ENCODE measurements at places on chromosomes 2 and 18.

DNA sequence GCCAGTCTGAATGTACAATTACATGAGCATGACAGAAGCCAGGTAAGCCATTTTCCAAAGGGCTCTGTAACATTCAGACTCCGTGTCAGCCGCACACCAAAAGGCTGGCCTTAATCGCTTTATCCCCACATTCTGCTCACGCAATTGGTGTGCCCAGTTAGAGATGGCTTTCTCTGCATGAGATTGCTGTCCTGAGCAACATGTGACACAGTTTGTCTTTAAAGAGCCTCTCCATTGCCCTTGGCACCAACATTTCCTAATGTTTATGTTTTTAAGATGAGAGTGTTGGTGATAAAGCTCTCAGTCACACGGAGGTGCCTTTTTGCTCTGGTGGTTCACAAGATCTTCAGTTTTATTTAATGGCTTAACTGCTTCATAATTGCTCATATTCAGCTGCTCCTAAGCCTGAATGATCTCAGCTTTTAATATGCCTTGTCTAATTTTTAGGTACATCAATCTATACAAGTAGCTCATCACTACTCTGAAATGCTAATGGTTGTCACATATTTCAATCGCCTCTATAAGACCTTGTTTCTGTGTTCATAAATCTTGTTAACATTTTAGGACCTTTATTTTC lies 164.8 kb upstream of the ACVR2A start:
- no peak for DNase-seq

GRCh38 chr2:185391543-185391942 lies 347.1 kb upstream of the FSIP2 start:
- no peak for DNase-seq

- DNase-seq = no peak
These were observed 268.5 kb upstream of the ZSWIM2 start for GRCh38 chr2:187117483-187117882.

GRCh38 chr18:12943215-12943614 lies 4.6 kb upstream of the SEH1L start:
- DNase-seq = peak; percentile 86

GRCh38 chr2:241254904-241255351 lies 60.5 kb downstream of the HDLBP start:
- DNase-seq = no peak

DNA sequence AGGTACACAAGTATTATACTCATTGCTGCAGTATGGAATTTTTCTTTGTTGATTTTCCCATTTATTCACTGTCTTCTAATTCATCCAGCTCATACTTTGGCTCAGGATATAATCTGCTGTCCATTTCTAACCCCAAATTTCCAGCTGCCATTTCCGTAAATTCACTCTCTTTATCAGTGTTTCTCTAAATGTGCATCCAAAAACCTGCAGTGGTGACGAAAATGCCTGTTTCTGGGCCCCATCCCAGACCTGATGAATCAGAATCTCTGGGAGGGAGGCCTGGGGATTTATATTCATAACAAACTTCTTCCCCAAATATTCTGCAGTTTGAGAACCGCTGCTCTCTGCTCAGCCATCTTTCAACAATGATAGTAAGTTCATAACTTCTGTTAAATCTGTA lies 86.6 kb downstream of the VWC2L start:
- DNase-seq = no peak

DNA sequence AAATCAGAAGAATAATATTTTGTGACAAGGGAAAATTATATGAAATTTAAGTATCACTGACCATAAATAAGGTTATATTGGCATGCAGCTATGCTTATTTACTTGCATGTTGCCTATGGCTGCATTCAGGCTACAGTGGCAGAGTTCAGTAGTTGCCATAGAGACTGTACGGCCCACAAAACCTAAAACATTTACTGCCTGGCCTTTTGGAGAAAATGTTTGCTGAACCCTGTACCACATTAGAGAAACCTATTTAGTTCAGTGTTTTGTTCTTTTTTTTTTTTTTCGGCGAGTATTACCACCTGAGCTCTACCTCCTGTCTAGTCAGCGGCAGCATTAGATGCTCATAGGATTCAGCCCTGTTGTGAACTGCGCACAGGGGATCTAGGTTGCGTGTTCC lies 163.7 kb downstream of the MCFD2 start:
- DNase-seq = no peak

- DNase-seq = no peak
These were observed 32.4 kb downstream of the GTF3C3 start for GRCh38 chr2:196767101-196767500.

GRCh38 chr2:239197146-239197545 lies 203.7 kb downstream of the HDAC4 start:
- DNase-seq = no peak

DNA sequence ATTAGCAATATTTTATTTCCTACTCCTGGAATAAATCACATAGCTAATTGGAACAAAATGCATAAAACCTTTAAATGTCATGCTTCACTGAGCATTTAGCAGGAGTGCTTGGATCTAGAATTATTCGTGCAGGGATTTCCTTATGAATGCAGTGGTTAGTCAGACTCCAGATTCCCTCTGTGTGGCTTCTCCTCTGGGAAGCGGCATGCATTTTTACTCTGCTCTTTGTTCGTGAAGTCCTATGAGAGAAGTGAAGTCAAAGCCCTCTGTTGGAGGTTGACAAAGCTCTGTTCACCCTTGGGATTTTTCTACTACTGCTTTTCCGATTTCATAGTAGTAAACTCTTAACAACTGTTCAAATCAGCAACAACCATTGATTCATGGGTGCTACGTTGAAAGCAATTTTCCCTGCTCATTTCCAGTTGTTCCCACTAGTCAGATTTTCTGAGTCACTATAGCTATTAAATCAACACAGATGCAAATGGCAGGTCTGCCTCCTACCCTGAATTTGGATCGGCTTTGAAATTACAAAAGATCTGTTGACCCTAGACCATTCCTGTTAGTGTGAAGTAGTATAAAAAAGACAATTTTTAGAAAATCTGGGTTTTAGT lies 461.7 kb downstream of the STK39 start:
- peak; percentile 4 for DNase-seq

DNA sequence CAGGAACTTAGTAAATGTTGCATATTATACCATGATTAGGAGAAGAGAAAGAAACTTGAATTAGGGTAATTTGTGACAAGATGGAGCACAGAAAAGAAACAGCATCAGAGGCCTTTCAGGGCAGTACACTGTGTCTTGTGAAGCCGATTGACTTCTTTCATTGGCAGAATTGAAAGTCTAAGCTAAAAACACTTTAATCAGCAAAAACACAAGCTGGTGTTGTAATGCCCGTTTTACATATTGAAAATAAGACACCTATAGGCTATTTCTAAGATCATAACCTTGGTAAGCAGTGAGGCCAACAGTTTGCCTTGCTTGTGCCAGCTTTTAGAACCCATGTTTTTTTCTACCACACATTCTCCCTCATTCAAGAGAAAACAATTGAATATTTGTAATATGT lies 1378.1 kb upstream of the NXPH2 start:
- no peak for DNase-seq

DNA sequence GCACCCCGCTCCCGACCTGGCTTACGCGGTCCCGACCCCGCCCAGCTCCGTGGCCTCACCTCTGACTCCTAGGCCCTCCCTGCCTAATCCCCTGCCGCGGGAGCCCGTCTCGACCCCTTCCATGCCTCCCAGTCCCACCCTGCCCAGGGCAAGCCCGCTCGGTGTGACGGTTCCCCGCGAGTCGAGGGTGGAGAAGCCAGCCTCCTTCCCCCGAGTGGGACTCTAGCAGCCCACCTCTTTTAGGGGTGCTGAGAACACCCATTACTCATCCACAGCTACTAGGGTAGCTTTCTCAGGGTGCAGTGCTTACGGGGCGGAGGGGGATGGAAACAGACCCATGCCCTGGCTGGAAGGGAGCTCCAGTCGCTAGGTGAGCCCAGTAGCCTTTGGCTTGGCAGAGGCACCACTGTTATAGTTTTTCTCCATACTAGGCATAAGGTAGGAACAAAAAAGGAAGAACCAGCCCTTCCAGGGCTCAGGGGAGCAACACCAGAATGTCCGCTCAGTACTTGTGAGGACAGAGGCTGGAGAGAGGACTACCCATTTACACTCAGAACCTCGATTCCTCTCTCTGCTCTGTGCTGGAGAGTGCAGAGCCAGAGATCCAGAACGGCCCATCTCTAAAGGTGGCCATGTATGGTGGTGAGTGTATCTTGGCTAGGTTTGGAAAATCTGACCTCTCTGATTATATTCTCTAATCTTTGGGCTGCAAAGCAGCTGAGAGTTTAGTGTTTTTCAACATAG lies 606 bp downstream of the AGBL5 start:
- DNase-seq = no peak

DNA sequence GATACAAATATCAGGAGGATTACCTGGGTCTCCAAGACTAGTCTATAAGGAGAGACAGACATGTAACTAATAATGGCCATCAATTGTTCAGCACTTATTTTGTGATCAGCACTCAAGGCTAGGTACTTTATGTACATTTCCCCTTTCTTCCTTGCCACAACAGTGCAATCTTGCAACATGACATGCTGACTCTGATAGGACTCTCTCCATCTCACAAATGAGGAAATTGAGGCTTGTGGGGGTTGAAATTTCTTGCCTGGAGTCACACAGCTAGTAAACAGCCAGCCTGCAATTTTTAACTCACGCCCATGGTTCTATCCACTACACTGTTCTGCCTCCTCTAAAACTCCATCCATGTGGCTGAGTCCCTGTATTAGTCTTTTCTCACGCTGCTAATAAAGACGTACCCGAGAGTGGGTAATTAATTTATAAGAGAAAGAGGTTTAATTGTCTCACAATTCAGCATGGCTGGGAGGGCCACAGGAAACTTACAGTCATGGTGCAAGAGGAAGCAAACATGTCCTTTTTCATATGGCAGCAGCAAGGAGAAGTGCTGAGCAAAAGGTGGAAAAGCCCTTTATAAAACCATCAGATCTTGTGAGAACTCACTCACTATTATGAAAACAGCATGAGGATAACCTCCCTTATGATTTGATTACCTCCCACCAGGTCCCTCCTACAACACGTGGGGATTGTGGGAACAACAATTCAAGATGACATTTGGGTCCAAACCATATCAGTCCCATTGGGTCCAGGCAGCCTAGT lies 302.4 kb downstream of the PLCL1 start:
- DNase-seq = no peak

All from fibroblast of upper back skin (primary cell).